ENCODE measurements at places on chromosomes 1 and 21.

DNA sequence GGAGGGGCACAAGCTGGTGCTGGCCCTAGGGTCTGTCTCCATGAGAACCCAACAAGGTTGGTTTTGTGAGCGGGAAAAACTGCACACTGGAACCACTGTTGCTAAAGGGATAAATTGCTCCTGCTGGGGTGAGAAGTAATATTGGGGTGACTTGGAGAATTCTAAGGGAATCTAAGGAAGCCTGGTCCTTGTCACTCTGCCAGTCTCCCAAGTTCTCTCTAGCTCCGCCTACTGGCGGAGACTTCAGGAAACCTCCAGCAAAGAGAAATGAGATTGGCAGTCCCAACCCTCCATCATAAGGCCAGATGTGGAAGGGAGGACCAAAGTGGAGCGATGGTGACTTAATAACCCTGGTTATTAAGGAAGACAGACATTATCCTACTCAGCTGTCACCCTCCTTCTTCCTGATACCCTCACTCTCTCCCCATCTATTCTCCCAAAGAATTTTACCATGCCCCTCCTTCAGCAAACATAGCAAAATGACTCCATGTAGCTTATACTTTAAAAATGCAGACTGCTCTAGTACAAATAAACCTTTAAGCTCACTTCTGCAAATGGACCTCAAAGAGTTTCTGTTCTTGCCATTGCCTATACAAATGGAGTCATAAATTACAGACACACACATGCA lies 2.7 kb downstream of the LCE1F start:
- no peak for DNase-seq

DNA sequence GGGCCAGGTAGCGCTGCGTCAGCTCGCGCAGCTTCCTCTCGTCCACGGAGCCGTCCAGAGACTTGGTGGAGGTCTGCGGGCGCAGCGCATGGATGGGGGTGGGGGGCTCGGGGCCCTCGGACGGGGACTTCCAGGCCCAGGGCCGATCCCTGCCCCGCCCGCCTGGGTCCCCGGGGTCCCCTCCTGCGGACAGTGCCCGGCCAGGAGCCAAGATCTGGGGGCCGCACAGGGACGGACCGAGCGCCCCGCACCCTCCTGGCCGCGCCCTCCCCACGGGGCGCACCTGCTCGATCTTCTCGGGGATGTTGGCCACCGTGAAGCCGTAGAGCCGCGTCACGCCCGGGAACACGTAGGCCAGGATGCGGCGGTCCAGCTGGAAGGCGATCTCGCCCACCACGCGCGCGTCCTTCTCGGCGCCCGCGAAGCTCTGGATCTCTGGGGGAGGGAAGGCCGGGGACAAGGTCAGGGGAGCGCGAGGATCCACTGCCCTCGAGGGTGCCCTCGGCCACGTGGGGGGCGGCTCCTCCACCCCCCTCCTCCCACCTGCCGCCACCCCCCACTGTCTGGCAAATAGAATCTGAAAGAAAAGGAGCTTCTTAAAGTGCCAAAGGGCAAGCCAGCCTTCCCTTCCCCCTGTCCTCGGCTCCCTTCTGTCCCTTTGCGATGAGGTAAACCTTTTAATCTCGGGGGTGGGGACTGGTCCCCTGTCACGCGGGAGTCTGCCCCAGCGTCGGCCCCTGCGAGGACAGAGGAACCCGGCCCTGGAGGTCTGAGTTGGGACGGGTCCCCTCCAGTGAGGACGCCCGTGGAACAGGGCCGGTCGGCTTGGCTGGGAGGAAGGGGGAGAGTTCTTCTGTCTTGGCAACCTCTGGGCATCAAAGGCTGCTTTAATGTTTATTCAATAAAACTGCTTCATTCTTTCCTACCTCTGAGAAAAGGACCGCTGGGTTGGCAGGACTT lies 6.5 kb upstream of the FTCD start:
- DNase-seq, result no peak

DNA sequence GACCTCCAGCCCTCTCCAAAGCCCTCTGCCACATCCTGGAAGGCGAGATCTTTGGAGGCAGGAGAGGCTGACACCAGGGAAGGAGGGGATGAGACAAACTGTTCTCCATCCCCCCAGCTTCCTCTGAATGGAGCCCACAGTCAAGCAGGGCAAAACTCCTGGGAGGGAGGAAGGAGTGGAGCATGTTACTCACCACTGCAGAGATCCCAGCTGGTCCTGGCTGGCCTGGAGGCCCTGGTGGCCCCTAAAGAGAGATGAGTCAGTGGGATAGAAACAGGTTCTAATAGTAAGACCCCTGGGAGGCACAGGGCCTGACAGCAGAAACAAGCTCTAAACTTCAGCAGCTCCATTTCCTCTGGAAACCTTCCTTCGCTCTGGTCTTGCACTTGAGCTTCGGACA lies 14.0 kb upstream of the PEF1 start:
- DNase-seq, result no peak

DNA sequence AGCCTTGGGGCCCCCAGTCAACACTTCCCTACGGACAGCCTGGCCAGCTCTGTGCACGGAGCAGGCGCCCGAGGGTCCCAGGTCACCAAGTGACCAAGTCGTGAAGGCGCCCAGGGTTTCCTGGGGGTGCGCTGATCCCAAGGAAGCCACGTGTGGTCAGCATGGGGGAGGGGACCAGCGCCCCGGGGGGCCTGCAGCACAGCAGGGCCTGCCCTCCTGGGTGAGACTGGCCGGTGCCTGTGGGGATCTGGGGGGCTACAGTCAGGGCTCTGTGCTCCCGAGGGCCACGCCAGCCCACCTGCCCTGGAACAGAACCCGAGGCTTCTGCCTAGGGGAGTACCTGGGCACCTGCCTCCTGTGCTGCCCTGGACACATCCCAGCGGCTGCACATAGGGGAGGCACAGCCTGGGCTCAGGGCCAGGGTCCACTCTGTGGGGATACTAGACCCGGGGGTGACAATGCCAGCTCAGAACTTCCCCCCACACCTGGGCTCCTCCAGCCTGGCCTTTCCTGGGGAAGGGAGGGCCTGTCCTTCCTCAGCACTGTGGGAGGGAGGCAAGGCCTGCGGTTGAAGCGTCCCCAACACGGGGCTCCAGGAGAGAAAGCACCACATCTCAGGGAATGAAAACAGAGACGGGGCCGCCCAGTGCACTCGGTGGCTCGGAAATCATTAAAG lies 6.2 kb upstream of the POFUT2 start:
- DNase-seq, result no peak

- DNase-seq, result no peak
These were observed 58.2 kb downstream of the GADD45A start for GRCh38 chr1:67743072-67743725.

GRCh38 chr1:247453245-247453644 lies 4.7 kb downstream of the OR2B11 start:
- DNase-seq, result no peak

DNA sequence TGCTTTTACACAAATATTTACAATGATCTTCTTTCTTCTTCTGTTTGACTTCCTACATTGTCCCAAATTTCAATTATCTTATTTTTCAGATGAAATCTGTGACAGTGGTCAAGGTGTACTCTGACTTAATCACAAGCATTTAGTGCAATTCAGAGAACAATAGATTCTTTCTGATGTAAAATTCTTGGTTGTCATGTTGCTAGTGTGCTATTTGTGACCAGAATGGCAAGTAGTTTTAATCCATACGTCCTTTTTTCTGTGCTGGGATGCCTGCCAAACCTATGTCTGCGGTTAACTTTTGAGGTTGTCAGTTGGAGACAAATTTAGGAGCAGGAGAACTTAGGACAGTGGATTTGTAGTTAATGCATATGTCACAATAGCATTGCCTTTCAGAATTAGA lies 31.0 kb downstream of the NCAM2 start:
- DNase-seq, result no peak

DNA sequence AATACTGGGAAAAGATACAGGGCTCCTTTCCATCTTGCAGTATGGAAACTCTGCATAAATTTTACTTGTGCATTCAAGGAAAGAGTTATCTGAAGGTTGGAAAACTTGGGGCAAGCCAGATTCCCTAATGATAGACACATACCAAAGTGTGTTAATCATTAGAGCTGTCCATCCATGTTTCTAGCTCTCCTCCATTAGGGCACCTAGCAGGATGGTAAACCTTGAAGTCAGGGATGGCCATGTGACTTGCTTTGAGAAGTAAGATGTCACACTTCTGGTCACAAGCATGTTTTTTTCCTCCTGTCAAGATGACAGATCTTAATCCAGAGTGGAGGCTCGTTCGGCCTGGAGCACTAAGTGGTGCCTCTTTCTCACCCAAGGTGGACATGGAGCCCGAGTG lies 241.9 kb upstream of the RUNX1 start:
- DNase-seq, result no peak

GRCh38 chr1:113745425-113745824 lies 13.9 kb downstream of the PHTF1 start:
- DNase-seq, result no peak

GRCh38 chr1:172277989-172278388 lies 142.5 kb upstream of the C1orf105 start:
- DNase-seq, result no peak

DNA sequence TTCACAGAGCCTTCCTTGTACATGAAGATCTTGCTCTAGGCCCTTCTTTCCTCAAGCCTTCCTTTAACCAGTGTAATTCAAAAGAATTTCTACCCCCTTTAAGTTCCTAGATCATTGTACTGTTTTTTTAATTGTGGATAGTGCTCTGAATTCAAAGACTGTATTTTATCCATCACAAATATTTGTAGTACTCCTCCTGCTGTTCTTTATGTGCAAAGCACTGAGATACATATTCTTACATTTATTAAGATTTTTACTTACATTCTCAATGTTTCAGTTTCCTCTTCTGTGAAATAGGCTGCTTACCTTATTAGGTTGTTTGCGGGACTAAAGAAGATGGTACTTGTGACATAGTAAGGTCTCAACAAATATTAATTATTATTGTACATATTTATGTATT lies 168.8 kb upstream of the PDE4B start:
- DNase-seq, result no peak

- DNase-seq, result no peak
These were observed 43.0 kb upstream of the EGLN1 start for GRCh38 chr1:231465051-231465450.

GRCh38 chr1:48495166-48495565 lies 23.2 kb upstream of the SPATA6 start:
- no peak for DNase-seq

DNA sequence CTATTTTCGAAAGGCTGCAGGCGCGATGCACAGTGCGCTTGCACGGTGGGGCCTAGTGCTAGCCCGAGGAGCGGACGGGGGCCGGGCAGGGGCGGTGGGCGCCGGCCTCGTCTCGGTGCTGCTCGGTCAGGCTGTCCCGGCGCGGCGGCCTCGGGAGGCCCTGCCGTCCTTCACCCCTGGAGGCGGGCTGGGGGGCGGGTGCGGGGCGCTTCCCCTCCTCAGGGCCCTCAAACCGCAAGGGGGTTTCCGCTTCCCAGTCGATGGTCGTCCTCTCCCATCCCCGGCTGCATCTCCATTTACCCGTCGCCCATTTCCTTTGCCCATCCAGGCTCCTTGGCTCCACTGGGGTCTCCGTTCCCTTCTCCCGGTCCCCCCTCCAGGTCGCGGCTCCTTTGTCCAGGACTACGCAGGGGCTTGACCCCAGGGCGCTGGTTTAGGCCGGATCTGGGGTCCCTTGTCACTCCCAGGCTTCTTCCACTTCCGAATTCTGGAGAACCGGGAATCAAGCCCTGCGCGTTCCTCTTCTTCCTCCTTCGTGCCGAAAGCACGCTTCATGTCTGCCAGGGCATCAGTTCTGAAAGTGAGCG lies 196.3 kb upstream of the LMO4 start:
- DNase-seq, result peak; percentile 19

GRCh38 chr1:93801471-93801870 lies 77.5 kb downstream of the DNTTIP2 start:
- DNase-seq, result no peak

DNA sequence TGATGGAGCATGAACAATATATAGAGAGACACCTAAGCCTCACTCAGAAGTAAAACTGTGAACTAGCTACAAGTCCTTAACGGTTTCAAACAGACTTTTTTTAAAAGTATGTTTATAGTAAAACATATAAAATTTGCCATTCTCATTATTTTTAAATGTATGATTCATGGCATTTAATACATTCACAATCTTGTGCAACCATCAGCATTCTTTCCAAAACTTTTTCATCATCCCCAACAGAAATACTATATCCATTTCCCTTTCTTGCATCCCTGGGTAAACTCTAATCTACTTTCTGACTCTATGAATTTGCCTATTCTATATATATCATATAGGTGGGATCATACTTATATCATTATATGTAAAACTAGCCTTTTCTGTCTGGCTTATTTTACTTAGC lies 25.5 kb downstream of the EVI5 start:
- DNase-seq, result no peak

- no peak for DNase-seq
These were observed 3.1 kb upstream of the TXNIP start for GRCh38 chr1:145999321-146000024.

DNA sequence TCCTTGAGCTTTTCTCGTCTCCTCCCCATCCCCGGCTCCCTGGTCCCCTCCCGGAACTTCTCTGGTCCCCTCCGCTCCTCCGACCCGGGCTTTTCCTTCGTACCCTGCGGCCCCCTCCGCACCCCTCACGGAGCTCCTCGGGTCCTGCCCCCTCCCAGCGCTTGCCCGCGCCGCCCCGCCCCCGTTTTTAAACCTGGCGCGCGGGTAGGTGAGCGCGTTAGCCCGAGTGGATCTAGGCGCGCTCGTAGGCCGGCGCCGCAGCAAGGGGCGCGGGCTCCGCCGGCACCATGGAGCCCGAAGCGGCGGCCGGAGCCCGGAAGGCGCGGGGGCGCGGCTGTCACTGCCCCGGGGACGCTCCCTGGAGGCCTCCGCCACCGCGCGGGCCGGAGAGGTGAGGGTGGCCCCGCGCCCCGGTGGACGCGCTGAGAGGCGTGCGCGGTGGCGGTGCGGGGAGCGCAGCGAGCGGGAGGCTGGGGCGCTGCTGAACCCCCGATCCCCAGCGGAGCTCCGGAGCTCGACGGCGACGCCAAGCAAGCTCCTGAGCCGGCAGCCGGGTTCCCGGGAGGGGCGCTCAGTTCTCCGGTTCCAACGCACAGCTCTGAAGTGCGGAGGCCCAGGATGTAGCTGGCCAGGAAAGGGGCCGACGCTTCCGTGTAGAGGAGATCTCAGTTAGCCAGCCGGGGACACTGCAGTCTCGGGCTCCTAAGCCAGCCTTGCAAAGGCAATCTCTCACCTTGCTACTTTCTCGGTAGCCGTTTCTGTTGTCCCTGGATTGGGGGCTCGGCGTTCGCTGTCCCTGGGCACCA lies at the start of gene RIPPLY3:
TSS of gene RIPPLY3 (plus strand) at position 217 of the 806 bp plus-strand sequence. CDS start at position 288, 71 bp downstream.
- DNase-seq, result no peak

GRCh38 chr1:52056937-52057231 lies 789 bp downstream of the BTF3L4 start:
- DNase-seq, result no peak
